ENCODE measurements at places on chromosomes 1 and 21. TPM values are rescaled to one million over a fixed set of nuclear protein-coding genes. Genes with fewer than 3 reads are reported as not detected.
A peak's percentile ranks its signal among the peaks of the same experiment; 100 is the strongest.

CCDC17 gene
- total RNA-seq, result 2.3 TPM

FCN3 gene
- total RNA-seq, result not detected

SV2A gene
- total RNA-seq, result 7.5 TPM

ESRRG gene
- not detected for total RNA-seq

S100A12 gene
- not detected for total RNA-seq

CFHR3 gene
- total RNA-seq, result not detected

GRCh38 chr1:20142001-20142710 is 3.0 kb downstream of the PLA2G2F start:
- H3K27me3 ChIP-seq, result no peaks in the 10 kb centered on the region
- H3K4me3 ChIP-seq, result no peak overlapping the region
- DNase-seq, result no peak
- H3K4me1 ChIP-seq, result no peaks in the 10 kb centered on the region

GRCh38 chr1:212074856-212075255 is 39.3 kb downstream of the DTL start:
- peaks cover 50% of the 10 kb centered on the region for H3K36me3 ChIP-seq
- H3K4me1 ChIP-seq, result no peaks in the 10 kb centered on the region
- no peak for DNase-seq
- H3K27ac ChIP-seq, result no peak overlapping the region
- no peak overlapping the region for H3K4me3 ChIP-seq
- no peaks in the 10 kb centered on the region for H3K27me3 ChIP-seq

- H3K27ac ChIP-seq, result no peak overlapping the region
- H3K4me3 ChIP-seq, result no peak overlapping the region
- no peaks in the 10 kb centered on the region for H3K27me3 ChIP-seq
- no peaks in the 10 kb centered on the region for H3K36me3 ChIP-seq
Measured at GRCh38 chr21:45874716-45875415, 106.7 kb upstream of the COL6A1 start.

GRCh38 chr1:46148318-46148717 is 15.9 kb upstream of the PIK3R3 start:
- no peaks in the 10 kb centered on the region for H3K36me3 ChIP-seq
- no peaks in the 10 kb centered on the region for H3K4me1 ChIP-seq
- no peak overlapping the region for H3K4me3 ChIP-seq
- DNase-seq, result no peak
- H3K27ac ChIP-seq, result no peak overlapping the region

- H3K4me3 ChIP-seq, result no peak overlapping the region
- no peak overlapping the region for H3K27ac ChIP-seq
- peaks cover 4% of the 10 kb centered on the region for H3K27me3 ChIP-seq
- no peaks in the 10 kb centered on the region for H3K36me3 ChIP-seq
Measured at GRCh38 chr1:211648336-211648735, 27.1 kb downstream of the NEK2 start.

GRCh38 chr1:206896261-206896660 is 982 bp upstream of the IL24 start:
- no peak overlapping the region for H3K4me3 ChIP-seq
- H3K27ac ChIP-seq, result no peak overlapping the region
- peaks cover 31% of the 10 kb centered on the region for H3K4me1 ChIP-seq
- no peaks in the 10 kb centered on the region for H3K27me3 ChIP-seq
- H3K36me3 ChIP-seq, result no peaks in the 10 kb centered on the region
- DNase-seq, result no peak

- peaks cover 30% of the 10 kb centered on the region for H3K4me1 ChIP-seq
- H3K27me3 ChIP-seq, result no peaks in the 10 kb centered on the region
- DNase-seq, result no peak
- peak overlapping the region; percentile 36 for H3K27ac ChIP-seq
Measured at GRCh38 chr1:17052641-17053040, 1.2 kb downstream of the SDHB start.
